Esophagus mucosa (tissue), 1 donor: ENCODE measurements at places on chromosomes 12 and 14.

GRCh38 chr12:110543252-110543959 lies 39.7 kb downstream of the PPTC7 start:
- peak; percentile 71 for ATAC-seq

DNA sequence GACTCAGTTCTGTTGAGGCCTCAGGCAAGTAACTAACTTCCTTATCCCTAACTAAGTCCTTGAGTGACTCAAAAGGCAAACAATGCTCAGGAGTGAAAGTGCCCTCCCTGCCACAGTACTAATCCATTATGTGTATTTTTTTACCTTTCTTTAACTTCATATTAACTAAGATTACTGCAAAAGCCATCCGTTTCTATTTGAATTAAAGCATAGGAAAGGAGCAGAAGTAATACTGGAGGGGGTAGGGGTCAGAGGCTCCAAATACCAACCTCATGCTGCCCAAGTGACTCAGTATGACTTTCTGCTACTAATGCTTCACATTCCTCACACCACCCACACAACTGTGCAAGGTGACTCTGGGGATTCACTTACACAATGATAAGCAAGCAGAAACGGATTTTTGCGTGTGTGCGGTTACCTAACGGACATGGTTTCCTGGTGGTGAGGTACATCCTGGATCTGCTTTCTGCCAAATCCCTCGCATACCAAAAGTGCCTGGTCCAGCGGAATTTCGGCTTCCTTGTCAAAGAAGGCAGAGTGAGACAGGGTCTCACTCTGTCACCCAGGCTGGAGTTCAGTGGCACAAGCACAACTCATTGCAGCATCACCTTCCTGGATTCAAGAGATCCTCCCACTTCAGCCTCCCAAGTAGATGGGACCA lies 25.1 kb downstream of the MOK start:
- peak; percentile 90 for ATAC-seq

GRCh38 chr14:83559721-83560120 lies 1970.2 kb upstream of the FLRT2 start:
- no peak for ATAC-seq

- peak; percentile 4 for ATAC-seq
These were observed 1.1 kb upstream of the RHOF start for GRCh38 chr12:121794534-121795033.

- ATAC-seq: no peak
These were observed 1.6 kb downstream of the ATXN7L3B start for GRCh38 chr12:74539261-74539660.

GRCh38 chr14:102768223-102769048 lies 8.8 kb upstream of the TRAF3 start:
- ATAC-seq: peak; percentile 44

- ATAC-seq: peak; percentile 38
These were observed 473.8 kb downstream of the RAD51B start for GRCh38 chr14:68293404-68293803.

DNA sequence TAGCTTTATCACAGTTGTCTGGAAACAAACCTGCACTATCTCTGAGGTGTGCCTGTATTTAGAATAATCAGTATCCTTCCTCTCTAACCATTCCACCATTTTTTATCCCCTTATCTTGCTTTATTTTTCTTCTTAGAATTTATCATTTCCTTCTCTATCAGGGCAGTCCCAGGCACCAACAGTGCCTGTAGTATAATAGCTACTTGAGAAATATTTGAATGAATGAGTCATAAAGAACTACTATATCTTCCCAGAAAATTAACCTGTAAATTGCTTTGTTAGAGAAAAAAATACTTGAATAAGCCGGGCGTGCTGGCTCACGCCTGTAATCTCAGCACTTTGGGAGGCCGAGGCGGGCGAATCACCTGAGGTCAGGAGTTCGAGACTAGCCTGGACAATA lies 21.2 kb upstream of the FOXJ2 start:
- peak; percentile 58 for ATAC-seq

- no peak for ATAC-seq
These were observed 35.5 kb downstream of the CCDC92 start for GRCh38 chr12:123936956-123937706.

DNA sequence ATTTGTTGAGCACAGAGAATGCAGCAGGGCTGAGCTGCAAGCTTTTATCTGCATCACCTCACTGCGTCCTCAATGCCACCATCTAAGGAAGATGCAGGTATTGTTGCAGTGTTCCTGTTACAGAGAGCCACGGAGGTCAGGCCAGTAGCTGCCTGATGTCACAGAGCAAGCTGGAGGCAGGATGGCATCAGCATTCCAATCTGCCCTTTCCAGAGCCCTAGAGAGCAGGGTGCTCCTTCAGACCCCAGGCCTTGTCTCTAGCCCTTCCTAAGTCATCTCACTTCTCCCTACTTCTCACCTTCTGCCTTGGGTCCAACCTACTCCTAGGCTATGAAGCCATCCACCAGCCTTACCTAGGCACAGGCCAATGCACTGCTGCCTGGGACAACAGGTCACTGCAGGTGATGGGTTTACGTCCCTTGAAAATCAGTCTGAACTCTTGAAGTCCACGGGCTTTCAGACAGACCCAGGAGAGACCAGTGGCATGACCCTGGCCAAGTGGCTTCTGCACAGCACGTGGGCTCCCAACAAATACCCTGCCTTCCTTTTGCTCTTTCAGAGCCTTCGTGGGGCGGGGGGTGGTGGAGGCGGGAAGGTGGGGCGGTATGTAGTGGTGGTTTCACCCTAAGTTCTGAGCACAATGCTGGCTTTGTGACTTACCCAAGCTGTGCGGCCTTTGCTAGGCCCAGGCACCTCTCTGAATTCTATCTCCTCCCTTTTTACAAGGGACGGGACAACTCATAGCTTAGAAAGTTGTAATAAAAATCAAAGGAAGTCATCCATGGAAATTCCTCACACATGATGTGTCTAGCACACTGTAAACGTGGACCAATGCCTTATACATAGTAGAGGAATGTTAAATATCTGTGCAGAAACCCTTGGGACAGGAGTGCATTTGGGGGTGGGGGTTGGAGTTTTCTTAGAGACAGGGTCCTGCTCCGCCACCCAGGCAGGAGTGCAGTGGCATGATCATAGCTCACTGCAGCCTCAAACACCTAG lies 136.0 kb downstream of the KSR2 start:
- no peak for ATAC-seq

DNA sequence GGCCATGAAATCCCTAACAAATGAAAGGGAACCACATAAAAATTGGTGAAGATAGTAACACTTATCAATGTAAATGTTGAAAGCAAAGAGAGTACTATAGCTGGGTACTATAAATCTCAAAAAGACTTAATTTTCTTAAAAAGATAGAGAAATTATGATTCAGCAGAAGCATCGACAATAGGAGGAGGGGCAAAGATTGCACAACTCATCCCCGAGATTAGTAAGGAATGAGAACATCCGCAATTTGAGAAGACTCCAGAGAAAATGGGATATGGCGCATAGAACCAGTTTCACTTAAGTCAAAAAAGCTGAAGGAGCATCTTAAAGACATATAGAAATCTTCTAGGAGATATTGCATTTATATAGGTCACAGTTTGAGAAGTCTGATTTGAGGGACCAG lies 220.2 kb upstream of the SLC16A7 start:
- no peak for ATAC-seq

GRCh38 chr14:73726025-73726961 lies 12.1 kb upstream of the PNMA1 start:
- no peak for ATAC-seq

- no peak for ATAC-seq
These were observed 224.0 kb upstream of the PLXNC1 start for GRCh38 chr12:93924367-93924766.

- peak; percentile 45 for ATAC-seq
These were observed 21.0 kb downstream of the CFAP54 start for GRCh38 chr12:96510306-96510764.

DNA sequence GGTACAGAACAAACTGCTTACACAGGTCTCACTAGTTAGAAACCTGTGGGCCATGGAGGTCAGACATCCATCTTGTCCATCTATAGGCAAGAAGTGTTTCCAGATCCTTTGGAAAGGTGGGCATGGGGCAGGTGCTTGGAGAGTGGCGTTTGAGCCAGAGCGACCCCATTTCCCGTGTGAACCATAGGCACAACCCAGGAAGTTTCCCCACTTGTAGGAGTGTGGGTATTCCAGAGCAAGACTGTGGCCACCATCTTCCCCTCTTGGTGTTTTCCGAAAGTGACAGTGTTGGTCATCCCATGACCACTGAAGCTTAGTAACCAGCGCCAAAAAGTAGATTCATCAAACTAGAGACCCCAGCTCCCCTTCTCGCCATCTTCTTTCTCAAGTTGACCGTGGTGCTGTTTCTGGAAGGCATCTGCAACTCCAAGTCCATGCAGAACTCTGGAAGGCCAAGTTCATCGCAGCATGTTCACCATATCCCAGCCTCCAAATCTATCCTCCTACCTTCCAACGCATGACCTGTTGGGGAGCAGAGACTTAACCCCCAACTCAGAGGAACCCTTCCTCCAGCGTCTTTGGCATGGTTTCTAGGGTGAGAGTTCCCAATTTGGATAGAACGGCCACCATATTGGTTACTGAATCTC lies 19.7 kb downstream of the PHETA1 start:
- ATAC-seq: no peak

DNA sequence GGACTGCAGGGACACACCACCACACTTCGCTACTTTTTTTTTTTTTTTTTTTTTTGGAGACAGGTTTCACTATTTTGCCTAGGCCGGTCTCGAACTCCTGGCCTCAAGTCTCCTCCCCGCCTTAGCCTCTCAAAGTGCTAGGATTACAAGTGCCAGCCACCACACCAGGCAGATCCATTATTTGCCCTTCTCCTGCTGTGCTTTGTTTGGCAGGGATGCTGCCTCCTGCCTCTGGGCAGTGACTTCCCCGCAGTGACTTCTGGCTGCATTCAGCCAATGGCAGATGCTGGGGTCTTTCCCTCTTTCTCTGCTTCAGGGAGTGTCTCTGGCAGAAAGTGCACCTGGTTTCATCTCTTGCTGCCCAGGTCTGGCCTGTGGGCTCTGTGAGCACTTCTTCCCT lies 6.7 kb upstream of the MORN3 start:
- no peak for ATAC-seq
